Ascending aorta (tissue), 2 donors: ENCODE measurements at places on chromosomes 1 and 21.

DNA sequence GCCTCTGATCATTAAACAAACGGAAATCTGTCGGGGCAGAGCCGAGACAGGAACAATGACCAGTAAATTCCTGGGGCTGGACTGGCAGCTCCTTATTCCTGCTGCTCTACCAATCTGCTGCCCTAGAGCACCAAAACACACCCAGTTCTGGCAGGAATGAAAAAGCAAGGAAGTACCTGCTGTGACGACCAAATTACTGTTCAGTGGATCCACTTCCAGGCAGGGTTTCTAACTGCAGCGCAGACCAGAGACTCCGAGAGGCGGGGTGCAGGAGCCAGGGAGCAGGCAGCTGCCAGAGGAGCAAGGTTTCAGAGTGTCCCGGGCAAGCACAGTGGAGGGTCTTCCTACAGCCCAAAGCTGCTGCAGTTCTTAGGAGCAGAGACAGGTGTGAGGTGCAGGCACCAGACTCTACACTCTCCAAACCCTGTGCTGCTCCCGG, 32.4 kb downstream of the KANK4 start:
- no peaks in the 10 kb centered on the region for H3K36me3 ChIP-seq
- H3K27ac ChIP-seq = no peak overlapping the region
- no peak overlapping the region for H3K4me3 ChIP-seq
- no peaks in the 10 kb centered on the region for H3K27me3 ChIP-seq

- no peak overlapping the region for H3K4me3 ChIP-seq
- H3K27me3 ChIP-seq = no peaks in the 10 kb centered on the region
- H3K36me3 ChIP-seq = no peaks in the 10 kb centered on the region
- H3K4me1 ChIP-seq = peaks cover 30% of the 10 kb centered on the region
Observed at GRCh38 chr1:59446257-59446901, 149.5 kb downstream of the FGGY start.

- H3K27me3 ChIP-seq = no peaks in the 10 kb centered on the region
- H3K36me3 ChIP-seq = peaks cover 63% of the 10 kb centered on the region
Observed at GRCh38 chr1:153932156-153933131, 9.7 kb upstream of the GATAD2B start.

DNA sequence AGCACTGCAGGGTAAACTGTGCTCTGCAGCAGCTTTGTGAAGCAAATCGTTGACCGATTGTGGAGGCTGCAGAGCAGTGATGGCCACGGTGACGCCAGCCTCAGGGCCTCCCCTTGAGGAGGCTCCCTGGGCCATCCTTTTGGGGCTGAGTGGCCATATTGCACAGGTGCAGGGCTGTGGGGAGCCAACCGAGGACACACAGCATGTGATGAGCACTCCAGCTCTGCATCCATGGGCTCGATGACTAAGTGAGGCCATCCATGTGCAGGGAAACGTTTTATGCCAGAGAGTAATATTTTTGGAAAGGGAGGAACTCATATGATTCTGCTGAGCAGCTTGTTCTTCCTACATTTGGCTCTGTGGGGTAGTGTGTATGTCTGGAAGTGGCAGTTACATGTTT, 24.6 kb downstream of the KCNK1 start:
- no peaks in the 10 kb centered on the region for H3K36me3 ChIP-seq
- H3K27ac ChIP-seq = no peak overlapping the region
- no peaks in the 10 kb centered on the region for H3K4me1 ChIP-seq
- no peak overlapping the region for H3K4me3 ChIP-seq

DNA sequence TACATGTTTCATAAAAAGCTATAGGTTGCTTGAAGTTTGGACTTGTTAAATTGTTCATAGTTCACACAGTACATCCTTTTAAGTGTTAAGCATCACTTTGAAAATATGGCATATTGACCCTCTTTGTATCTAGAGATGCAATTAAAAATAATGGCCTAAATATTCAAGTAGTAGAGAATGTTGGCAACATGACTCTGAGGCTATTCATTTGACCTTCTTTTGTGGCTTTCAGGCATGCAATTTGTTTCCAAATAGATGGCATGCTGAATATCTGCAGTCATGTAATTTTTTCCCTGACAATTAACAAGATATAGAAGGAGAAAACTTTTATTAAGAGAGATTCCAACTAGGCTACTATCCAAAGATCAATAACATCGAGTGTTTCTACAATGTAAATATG, 230.5 kb upstream of the ZRANB2 start:
- H3K27ac ChIP-seq = no peak overlapping the region
- H3K4me1 ChIP-seq = no peaks in the 10 kb centered on the region
- H3K36me3 ChIP-seq = no peaks in the 10 kb centered on the region
- DNase-seq = no peak
- no peaks in the 10 kb centered on the region for H3K27me3 ChIP-seq

- no peak overlapping the region for H3K4me3 ChIP-seq
- no peak for DNase-seq
- no peaks in the 10 kb centered on the region for H3K27me3 ChIP-seq
Observed at GRCh38 chr1:15220825-15221431, 26.1 kb upstream of the FHAD1 start.

DNA sequence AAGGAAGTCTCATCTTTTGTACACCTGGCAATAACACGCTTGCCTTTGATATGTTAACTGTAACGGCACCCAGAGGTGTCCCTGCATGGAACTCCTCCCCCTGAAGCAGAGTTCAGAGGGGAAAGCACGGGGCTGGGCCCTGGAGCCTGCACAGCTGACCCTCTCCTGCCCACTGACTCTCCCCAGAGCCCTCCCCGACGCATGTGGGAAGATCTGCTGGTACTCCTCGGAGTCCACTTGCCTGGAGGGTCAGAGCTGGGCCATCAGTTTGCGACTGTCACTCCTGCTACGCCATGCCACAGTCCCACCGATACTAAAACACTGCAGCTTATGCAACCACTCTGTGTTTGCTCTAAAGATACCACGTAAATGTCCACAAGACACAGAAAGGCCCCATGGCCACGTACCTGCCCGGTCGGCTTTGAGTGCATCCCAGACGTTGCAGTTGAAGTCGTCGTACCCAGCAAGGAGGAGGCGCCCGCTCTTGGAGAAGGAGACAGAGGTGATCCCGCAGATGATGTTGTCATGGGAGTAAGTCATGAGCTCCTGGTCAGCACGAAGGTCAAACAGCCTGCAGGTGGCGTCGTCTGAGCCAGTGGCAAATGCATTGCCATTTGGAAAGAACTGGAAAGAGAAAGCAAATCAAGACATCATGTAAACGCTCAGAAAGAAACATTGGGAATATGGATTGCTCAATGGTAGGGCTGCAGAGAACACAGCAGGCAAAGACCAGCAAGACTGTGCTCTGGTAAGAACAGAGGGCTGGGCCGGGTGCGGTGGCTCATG, 10.6 kb upstream of the NADK start:
- peak overlapping the region; percentile 55 for H3K27ac ChIP-seq
- no peak overlapping the region for H3K4me3 ChIP-seq
- no peaks in the 10 kb centered on the region for H3K27me3 ChIP-seq
- peaks cover 85% of the 10 kb centered on the region for H3K36me3 ChIP-seq
- no peak for DNase-seq

DNA sequence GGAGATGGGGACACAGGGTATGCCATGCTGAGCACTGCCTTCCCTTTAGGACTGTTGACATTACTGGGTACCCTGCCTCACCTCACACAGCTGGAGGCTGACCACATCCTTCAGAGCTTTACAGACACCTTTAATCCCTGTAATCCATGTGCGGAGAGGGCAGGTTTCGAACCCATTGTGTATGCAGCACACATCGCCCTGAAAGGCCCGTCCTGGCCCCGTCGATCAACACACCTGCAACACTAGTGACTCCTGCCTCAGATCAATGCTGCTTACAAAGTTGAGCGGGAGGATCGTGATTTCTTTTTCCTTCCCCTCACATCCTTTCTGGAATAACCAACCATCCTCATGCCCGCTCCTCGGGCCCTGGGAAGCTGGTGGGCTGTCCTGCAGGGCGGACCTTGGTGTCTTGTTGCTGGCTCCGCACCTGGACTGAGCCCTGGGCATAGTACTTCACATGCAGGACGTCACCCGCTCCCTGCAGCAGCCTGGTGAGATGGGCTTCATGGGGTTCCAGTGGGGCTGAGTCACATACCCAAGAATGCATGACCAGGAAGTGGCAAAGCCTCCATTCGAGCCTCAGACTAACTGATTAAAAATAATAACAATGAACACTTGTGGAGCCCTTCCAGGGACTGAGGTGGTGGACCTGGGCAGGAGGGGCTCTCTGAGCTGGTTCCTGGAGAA, 403.6 kb downstream of the PTPRU start:
- H3K36me3 ChIP-seq = no peaks in the 10 kb centered on the region
- no peaks in the 10 kb centered on the region for H3K27me3 ChIP-seq
- no peak overlapping the region for H3K4me3 ChIP-seq
- H3K27ac ChIP-seq = no peak overlapping the region
- H3K4me1 ChIP-seq = no peaks in the 10 kb centered on the region
- peak; percentile 48 for DNase-seq

GRCh38 chr1:56225964-56226815, 353.2 kb downstream of the PLPP3 start:
- H3K4me1 ChIP-seq = no peaks in the 10 kb centered on the region
- no peaks in the 10 kb centered on the region for H3K36me3 ChIP-seq
- no peak overlapping the region for H3K27ac ChIP-seq
- no peak overlapping the region for H3K4me3 ChIP-seq

DNA sequence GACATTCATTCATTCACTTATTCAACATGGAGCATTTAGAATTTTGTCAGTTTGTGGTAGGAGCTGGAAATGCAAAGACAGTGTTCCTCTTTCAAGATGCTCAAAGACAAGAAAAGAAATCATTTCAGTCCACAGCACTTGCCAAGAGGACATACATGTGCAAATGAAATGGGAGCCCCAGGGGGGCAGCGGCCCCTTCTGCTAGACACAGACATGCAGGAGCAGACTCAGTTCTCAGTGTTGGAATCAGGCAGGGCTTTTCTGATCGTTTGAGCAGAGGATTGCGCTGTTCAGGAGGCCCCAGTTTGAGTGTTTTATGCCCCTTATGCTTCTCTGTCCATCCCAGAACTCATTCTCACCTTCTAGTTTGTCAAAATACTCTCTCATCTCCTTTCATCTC, 35.6 kb upstream of the VASH2 start:
- H3K27me3 ChIP-seq = no peaks in the 10 kb centered on the region
- H3K27ac ChIP-seq = no peak overlapping the region
- no peak for DNase-seq
- no peaks in the 10 kb centered on the region for H3K36me3 ChIP-seq

DNA sequence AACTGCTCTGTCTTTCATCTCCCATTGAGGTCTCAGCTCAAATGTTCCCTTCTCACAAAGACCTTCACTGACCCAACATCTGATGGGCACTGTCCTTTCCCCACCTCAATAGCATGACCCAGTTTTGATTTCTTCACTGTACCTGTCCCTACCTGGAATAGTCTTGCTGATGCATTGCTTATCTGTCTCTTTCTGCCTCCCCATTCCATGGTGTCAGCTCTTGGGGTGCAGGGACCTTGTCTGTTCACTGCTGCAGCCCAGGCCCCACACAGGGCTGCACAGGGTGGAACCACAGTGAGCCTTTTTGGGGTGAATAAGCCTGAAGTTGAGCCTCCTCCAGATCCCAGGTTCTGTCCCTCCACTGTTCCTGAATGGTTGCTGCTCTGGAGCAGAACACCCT, 414.9 kb downstream of the PTPRU start:
- no peaks in the 10 kb centered on the region for H3K27me3 ChIP-seq
- DNase-seq = no peak
- no peaks in the 10 kb centered on the region for H3K36me3 ChIP-seq
- H3K27ac ChIP-seq = no peak overlapping the region
- no peaks in the 10 kb centered on the region for H3K4me1 ChIP-seq
- H3K4me3 ChIP-seq = no peak overlapping the region

- no peaks in the 10 kb centered on the region for H3K4me1 ChIP-seq
- H3K36me3 ChIP-seq = no peaks in the 10 kb centered on the region
- no peaks in the 10 kb centered on the region for H3K27me3 ChIP-seq
- peak overlapping the region; percentile 93 for H3K27ac ChIP-seq
- peak overlapping the region; percentile 81 for H3K4me3 ChIP-seq
- DNase-seq = no peak
Observed at GRCh38 chr21:34615487-34615814, 538 bp upstream of the RCAN1 start.

- no peak for DNase-seq
- H3K27me3 ChIP-seq = no peaks in the 10 kb centered on the region
- no peaks in the 10 kb centered on the region for H3K4me1 ChIP-seq
- H3K36me3 ChIP-seq = no peaks in the 10 kb centered on the region
Observed at GRCh38 chr1:67953301-67953700, 97.1 kb downstream of the DIRAS3 start.

GRCh38 chr1:30014031-30014430, 709.4 kb downstream of the MATN1 start:
- H3K4me1 ChIP-seq = no peaks in the 10 kb centered on the region
- no peak overlapping the region for H3K4me3 ChIP-seq
- no peak overlapping the region for H3K27ac ChIP-seq
- H3K27me3 ChIP-seq = no peaks in the 10 kb centered on the region
- no peak for DNase-seq

DNA sequence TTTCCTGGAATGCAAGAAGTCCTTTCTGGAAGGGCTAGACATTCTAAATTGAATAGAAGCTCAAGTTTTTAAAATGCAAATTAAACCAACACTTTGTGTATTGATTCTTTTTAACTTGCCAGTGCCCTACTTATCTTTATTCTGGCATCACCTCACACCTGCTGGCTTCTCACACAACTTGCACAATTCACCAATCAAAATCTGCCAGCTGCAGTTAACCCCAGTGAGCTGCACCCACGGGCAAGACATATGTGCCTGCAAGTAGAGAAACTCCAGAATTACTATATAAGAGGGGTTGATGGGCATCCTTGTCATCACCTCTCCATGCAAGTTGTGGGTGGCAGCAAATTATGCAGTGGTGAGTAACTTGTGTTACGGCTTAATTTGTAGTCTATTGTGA, 11.7 kb upstream of the PLPPR4 start:
- no peak overlapping the region for H3K4me3 ChIP-seq
- no peaks in the 10 kb centered on the region for H3K4me1 ChIP-seq
- H3K36me3 ChIP-seq = no peaks in the 10 kb centered on the region
- H3K27me3 ChIP-seq = no peaks in the 10 kb centered on the region

GRCh38 chr1:77504986-77505385, 177.5 kb downstream of the ZZZ3 start:
- H3K4me1 ChIP-seq = no peaks in the 10 kb centered on the region
- H3K36me3 ChIP-seq = no peaks in the 10 kb centered on the region
- no peak overlapping the region for H3K27ac ChIP-seq
- H3K4me3 ChIP-seq = no peak overlapping the region
- no peak for DNase-seq

GRCh38 chr1:37631036-37631435, 3.7 kb downstream of the RSPO1 start:
- H3K4me3 ChIP-seq = no peak overlapping the region
- H3K36me3 ChIP-seq = no peaks in the 10 kb centered on the region
- H3K27ac ChIP-seq = no peak overlapping the region
- H3K4me1 ChIP-seq = no peaks in the 10 kb centered on the region
- DNase-seq = no peak

GRCh38 chr1:206658264-206658980, 23.1 kb downstream of the DYRK3 start:
- no peak overlapping the region for H3K27ac ChIP-seq
- no peak for DNase-seq
- no peak overlapping the region for H3K4me3 ChIP-seq
- H3K4me1 ChIP-seq = no peaks in the 10 kb centered on the region
- H3K36me3 ChIP-seq = no peaks in the 10 kb centered on the region
- H3K27me3 ChIP-seq = no peaks in the 10 kb centered on the region
